ENCODE measurements at places on chromosomes 2 and 18. TPM values are rescaled to one million over a fixed set of nuclear protein-coding genes. Genes with fewer than 3 reads are reported as not detected.

DNA sequence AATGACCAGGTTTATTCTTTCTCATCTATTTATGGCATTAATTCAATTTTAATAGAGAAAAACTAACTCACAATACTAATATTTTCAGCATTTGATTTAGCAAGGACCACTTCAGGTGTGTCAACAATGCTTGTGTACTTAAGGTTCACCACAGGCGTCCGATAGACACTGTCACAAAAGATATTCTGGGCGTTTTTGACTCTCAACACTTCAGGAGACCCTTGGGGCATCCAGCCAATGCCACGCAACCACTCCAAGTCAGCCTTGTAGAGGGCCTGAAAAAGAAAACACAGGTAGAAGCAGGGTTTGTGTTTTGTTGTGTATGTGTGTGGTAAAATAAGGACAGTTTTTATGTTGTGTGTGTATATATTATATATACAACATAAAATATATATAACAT lies 158.2 kb downstream of the NEB start:
- no peaks in the 10 kb centered on the region for H3K36me3 ChIP-seq
- H3K4me3 ChIP-seq, result no peak overlapping the region
- no peaks in the 10 kb centered on the region for H3K4me1 ChIP-seq
- H3K27ac ChIP-seq, result no peak overlapping the region
- H3K27me3 ChIP-seq, result no peaks in the 10 kb centered on the region
- no peak for DNase-seq

DNA sequence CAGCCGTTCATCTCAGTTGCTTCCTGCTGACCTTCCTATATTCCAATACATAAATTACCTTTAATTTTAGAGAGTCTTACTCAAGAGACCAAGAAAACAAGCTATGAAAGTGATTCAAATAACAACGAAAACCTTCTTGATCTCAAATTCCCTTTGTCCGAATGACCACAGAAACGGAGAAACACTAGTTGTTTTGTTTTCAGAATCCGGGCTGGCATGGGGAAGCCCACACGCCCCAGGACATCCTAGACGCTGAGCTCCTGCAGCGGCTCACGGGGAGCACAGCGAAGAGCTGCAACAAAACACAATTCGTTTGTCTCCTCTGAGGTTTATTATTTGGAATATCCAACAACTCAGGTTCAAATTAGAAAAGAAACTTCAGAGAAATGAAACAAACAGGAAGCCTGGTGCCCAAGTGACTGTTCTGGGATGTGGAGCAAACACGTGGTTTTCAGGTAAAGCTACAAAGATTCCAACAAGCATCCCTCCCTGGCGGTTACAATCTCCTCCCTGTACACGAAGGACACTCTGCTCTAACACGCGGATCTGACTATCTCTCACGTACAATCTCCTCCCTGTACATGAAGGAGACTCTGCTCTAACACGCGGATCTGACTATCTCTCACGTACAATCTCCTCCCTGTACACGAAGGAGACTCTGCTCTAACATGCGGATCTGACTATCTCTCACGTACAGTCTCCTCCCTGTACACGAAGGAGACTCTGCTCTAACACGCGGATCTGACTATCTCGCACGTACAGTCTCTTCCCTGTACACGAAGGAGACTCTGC lies 237.5 kb downstream of the TWIST2 start:
- no peaks in the 10 kb centered on the region for H3K36me3 ChIP-seq
- H3K27ac ChIP-seq, result no peak overlapping the region
- no peak for DNase-seq
- no peaks in the 10 kb centered on the region for H3K4me1 ChIP-seq
- no peaks in the 10 kb centered on the region for H3K27me3 ChIP-seq

PLGLB1 gene
- 0.27 TPM for total RNA-seq

GRCh38 chr18:29780816-29781215 lies 1261.7 kb downstream of the DSC3 start:
- H3K27ac ChIP-seq, result no peak overlapping the region
- DNase-seq, result peak; percentile 26
- H3K4me1 ChIP-seq, result 0 out of 2 replicates have a peak, but pooled peaks cover 7% of the 10 kb centered on the region
- H3K4me3 ChIP-seq, result no peak overlapping the region
- no peaks in the 10 kb centered on the region for H3K36me3 ChIP-seq

All from GM23338 (cell line).